Sigmoid colon (tissue), 7 donors: ENCODE measurements at places on chromosomes 2 and 18. TPM values are rescaled to one million over a fixed set of nuclear protein-coding genes. Genes with fewer than 3 reads are reported as not detected.

The TMEM247 gene
- not detected for polyA plus RNA-seq

The GPR17 gene
- polyA plus RNA-seq: 0.60 TPM

The ALPP gene
- 0.03 TPM for polyA plus RNA-seq

The CNRIP1 gene
- polyA plus RNA-seq: 16.2 TPM

The CYP27A1 gene
- 13.5 TPM for polyA plus RNA-seq

The HTR2B gene
- polyA plus RNA-seq: not detected

The KLHL30 gene
- 0.19 TPM for polyA plus RNA-seq

The SLC9A4 gene
- 0.04 TPM for polyA plus RNA-seq

DNA sequence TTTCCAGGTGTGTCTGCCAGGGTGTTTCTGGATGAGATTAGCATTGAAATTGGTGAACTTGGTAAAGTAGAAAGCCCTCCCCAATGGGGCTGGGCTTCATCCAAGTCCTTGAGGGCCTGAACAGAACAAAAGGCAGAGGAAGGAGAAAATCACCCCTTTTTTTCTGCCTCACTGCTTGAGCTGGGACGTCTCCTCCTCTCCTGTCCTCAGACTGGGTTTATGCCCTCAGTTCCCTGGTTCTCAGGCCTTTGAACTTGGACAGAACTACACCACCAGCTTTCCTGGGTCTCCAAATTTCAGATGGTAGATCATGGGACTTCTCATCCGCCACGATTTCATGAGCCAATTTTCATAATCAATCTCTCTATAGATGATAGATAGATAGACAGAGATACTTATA lies 53.7 kb upstream of the BIN1 start:
- DNase-seq: no peak

GRCh38 chr2:196170606-196171247 lies 651 bp downstream of the STK17B start:
- no peak for DNase-seq

- DNase-seq: no peak
These were observed 79.7 kb downstream of the EHBP1 start for GRCh38 chr2:62785216-62785615.

GRCh38 chr18:36492604-36493329 lies 195.3 kb downstream of the FHOD3 start:
- DNase-seq: no peak

DNA sequence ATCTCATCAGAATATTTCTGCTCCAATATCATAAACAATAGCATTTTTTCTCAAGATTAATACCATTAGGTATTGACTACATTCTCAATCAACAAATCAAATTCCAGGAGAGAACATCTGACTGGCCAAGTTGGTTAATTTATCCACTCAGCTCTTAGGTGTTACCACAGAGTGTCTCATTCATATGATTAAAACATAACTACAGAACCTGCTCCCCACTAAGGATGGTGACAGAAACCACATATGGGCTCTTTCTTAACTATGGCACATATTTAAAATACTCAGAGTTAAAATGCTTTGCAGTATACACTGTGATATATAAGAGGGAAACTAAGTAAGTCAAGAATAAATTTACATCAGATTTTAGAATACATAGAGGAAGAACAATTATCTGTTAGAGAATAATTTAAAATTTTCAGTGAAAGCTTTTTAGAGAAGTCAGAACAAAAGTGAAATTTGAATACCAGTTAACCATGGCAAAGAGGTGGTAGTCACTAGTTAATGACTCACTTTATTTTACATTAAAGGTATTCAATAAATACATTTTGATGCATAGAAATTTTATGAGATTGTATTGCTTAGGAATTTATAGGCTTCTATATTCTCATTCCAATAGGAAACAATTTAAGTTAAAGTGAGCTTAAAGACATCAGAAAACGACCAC lies 1120.8 kb upstream of the TMEFF2 start:
- DNase-seq: no peak

GRCh38 chr2:27776097-27776496 lies 4.6 kb downstream of the MRPL33 start:
- DNase-seq: peak; percentile 87

DNA sequence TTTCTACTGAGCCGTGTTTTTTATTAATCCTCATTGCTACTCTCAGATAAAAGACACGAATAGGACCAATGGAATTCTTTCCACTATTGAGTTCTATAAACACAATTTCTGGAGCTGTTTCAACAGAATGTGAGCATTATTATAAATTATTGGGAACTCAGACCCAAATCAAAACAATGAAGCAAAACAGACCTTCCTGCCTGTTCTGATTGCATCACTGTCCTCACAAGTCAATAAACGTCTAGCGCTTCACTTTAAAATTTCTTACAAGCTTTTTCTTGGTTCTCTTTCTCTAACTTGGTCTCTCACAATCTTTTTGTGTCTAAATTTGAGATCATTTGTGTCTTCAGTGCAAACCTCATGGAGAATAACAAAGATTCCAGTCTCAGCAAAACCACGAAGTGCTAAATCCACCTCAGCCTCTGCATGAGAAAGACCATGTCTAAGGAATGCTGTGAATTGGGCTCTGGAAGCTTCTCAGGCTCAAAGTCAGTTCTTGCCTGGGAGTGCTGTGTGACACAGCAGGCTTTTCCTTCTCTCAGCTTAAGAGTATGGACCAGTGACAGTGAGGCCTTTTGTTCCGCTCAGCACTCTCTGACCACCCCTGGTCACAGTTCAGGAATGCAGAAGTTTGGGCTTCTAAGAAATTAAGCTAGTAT lies 22.8 kb downstream of the ARHGAP28 start:
- DNase-seq: no peak

- DNase-seq: no peak
These were observed 167.2 kb upstream of the SATB2 start for GRCh38 chr2:199624958-199625357.

DNA sequence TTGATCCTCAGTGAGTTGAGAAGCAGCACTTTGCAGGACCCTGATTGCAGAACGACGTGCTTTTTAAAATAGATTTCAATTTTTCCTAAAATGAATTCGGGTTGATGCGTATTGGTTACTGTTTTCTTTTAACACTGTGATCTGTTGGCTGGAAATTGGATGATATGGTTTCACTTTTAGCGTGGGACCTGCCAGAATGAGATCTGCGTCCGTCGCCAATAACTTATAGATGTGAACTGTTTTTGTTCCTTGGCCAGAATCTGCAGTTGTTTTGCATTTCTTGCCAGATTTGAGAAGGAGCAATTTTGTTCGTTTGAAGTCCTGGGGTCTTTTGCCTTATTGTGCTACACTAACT lies 703 bp downstream of the UGGT1 start:
- no peak for DNase-seq

DNA sequence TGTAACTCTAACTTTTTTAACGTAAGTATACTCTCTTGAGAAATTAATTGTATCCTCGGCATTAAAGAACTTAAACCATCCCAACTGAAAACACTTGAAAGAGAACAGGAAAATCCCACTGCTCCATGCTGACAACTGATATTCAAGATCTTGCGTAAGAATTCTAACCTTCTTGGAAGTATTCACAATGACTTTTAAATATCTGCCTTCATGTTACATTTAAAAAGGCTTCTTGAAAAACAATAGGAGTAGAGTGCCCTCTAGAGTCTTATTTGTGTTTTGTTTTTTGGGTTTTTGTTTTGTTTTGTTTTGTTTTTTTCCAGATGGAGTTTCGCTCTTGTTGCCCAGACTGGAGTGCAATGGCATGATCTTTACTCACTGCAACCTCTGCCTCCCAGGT lies 65.4 kb upstream of the DNAJC10 start:
- DNase-seq: no peak

- DNase-seq: no peak
These were observed 141.6 kb downstream of the PTRHD1 start for GRCh38 chr2:24651643-24652003.

GRCh38 chr2:84939426-84940087 lies 31.4 kb upstream of the KCMF1 start:
- peak; percentile 41 for DNase-seq

GRCh38 chr2:144605231-144605840 lies 85.4 kb upstream of the ZEB2 start:
- DNase-seq: no peak

DNA sequence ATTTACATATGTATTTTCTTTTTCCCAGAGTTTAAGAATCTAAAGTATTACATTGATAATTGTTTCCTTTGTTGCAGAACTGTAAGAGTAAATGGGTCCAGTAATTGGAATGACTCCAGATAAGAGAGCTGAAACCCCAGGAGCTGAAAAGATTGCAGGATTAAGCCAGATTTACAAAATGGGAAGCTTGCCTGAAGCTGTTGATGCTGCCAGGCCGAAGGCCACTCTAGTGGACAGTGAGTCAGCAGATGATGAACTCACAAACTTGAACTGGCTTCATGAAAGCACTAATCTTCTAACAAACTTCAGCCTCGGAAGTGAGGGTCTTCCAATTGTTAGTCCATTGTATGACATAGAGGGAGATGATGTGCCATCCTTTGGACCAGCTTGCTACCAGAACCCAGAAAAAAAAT lies 183.8 kb upstream of the STON1 start:
- DNase-seq: peak; percentile 71

- peak; percentile 76 for DNase-seq
These were observed 2.5 kb upstream of the NFATC1 start for GRCh38 chr18:79393181-79393634.

DNA sequence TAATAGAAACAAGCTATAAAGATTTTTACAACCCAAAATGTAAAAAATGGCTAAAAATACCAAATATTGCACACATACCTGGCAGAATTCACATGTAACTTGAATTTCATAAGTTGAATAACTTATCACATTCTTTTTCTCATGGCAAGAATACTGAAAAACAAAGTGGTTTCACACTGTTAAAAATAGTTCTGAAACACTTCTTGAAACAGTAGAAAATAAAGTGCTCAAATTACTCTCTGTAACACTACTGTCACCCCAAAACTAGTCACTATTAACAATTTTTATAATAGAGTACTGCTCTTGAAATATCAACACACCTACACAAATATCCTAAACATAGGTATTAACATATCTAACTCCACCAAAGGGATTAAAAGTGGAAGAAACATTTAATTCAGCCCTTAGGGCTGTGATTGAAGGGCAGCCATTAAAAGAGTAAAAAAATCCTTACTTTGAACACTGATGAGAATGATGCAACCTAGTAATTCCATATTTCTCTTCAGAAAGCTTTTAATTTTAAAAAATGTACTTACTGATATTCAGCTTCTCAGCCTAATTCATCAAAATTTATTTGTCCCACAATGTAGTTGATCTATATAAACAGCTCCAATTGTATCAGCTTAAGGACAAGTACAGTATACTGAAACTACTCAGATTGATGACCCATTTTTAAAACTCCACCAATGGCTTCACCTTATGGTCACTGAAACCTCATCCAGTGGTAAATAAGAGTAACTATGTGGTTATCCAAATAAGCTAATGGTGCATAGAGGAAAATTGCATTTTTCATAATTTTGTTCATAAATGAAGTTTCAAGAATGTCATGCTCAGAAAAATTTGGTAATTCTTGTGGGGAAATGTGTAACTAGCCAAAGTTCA lies 31.4 kb downstream of the ATF2 start:
- DNase-seq: no peak

DNA sequence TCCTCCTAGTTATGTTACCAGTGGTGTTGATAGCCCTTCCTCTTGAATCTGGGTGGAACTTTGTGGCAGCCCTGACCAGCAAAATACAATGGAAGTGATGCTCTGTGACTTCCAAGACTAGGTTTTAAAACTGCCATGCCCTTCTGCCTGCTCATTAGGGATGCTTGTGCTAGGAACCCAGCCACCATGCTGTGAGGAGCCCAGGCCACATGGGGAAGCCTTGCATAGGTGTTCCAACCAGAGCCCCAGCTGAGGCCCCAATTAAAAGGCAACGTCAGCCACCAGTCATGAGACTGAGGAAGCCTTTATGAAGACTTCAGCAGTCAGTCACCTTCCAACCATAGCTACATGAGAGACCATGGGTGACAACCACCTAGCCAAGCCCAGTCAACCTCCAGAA lies 14.0 kb upstream of the MAPRE2 start:
- no peak for DNase-seq

DNA sequence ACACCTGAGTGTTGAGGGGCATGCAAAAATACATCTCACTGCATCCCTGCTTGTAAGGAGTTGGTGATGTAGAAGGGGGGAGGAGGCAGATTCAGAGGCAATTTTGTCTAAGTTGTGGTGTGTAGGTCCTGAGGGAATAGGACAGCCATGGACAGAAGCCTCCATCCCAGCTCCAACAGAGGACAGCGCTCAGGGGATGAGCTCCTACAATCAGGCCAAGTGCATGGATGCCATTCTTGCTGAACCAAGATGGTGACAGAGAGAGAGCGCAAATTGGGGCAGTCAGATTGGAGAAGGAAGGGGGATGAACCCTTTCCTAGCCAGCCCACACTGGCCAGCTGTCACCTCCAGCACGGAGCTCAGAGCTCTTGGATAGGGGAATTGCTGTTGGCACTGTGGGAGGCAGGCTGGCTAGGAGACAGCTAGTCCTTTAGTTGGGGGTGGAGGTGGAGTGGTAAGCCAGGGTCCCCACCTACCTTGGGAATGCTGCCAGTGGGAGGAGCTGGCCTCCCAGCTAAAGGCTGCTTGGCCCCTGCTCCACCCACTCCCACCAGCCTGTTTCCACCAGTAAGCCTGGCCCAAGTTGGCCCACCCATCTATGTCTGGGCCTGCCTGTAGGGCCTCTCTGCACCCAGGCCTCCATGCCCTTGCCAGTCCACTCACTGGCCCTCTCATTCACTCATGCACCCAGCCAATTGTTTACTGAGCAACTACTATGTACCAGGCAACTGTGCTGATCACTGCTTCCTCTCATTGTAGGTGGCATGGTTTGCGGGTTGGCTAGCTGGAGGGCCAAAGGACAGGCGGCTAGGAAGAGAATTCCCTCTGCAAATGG lies 2.5 kb upstream of the PER2 start:
- DNase-seq: peak; percentile 67

GRCh38 chr2:159131914-159132281 lies 154.6 kb downstream of the WDSUB1 start:
- DNase-seq: no peak

- DNase-seq: no peak
These were observed 178.9 kb downstream of the RTP5 start for GRCh38 chr2:242048479-242048878.

DNA sequence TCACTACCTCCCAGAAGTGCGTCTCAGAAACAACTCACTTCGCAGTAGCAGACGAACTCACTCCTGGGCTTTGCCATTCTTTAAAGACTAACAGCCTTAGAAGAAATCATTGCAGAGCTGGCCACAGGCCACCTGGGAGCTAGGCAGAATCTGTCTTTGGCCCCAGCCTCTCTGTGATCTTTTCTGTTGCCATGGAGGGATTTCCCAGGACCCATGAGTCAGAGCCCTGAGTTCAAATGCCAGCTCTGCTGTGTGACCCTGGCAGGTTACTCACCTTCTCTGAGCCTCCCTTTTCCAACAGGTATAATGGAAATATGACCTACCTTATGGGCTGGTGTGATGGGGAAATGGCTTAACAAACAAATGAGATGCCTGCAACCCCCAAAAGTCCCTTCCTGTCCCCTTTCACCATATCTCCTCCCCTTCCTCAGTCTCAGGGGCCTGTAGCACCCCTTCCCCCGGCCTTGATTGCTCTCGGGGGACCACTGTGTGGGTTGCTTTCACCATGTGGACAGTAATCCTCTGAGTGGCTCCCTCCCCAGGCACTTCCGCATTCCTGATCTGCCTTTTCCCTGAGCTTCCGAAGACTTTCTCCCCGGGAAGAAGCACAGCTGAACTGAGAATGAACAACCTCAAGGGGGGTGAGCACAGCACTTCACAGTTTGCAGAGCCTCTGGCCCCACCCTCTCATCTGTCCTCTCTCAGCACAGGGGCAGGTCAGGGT lies 34.0 kb upstream of the SLC66A3 start:
- no peak for DNase-seq

GRCh38 chr2:109511168-109511567 lies 102.6 kb downstream of the SEPTIN10 start:
- no peak for DNase-seq
